ENCODE measurements at places on chromosomes 5 and 9. TPM values are rescaled to one million over a fixed set of nuclear protein-coding genes. Genes with fewer than 3 reads are reported as not detected.
A peak's percentile ranks its signal among the peaks of the same experiment; 100 is the strongest.

GRCh38 chr9:35553670-35554543 is 51.2 kb upstream of the TESK1 start:
- no peak overlapping the region for H3K4me3 ChIP-seq
- peak; percentile 40 for DNase-seq
- H3K36me3 ChIP-seq: no peaks in the 10 kb centered on the region
- H3K27me3 ChIP-seq: no peaks in the 10 kb centered on the region
- H3K27ac ChIP-seq: no peak overlapping the region

DNA sequence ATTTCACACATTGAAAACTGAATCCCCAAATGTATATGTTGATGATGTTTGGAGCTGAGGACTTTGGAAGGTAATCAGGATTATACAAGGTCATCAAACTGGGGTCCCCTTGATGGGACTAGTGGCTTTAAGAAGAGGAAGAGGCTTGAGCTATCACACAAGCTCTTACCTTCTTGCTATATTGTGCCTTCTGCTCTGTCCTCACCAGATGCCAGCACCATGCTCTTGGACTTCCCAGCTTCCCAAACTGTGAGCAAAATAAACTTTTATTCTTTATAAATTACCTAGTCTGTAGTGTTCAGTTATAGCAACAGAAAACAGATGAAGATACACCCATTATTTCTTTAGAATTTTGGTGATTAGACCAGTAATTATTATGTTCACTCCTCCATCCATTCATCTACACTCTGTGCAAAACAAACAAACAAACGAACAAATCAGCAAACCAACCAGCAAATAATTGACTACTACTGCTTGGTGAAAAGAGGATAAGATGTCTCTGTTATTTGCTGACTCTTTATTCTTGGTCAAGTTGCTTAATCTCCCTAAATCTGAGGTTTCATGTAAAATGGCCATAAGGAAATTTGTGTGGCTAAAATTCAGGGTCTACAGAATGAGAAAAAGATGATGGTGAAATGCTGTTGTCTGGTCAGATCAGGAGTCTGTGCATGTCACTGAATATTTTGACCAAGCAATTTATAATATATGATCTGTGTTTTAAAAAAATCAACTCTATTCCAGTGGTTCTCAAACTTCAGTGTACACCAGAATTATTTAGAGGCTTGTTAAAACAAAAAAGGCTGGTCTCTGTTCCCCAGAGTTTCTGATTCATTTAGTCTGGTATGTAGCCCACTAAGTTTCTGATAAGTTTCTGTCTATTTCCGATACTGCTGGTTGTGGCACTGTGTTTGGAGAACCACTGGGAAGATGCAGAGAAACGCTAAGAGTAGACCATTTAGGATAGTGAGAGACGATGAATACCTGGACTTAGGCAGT is 854.1 kb downstream of the MAT2B start:
- H3K27me3 ChIP-seq: no peaks in the 10 kb centered on the region
- H3K27ac ChIP-seq: no peak overlapping the region
- H3K4me1 ChIP-seq: no peaks in the 10 kb centered on the region
- no peaks in the 10 kb centered on the region for H3K36me3 ChIP-seq

- DNase-seq: no peak
- peak overlapping the region; percentile 80 for H3K4me3 ChIP-seq
- H3K27ac ChIP-seq: peak overlapping the region; percentile 56
These were observed 49.4 kb downstream of the FBXW11 start for GRCh38 chr5:171956887-171957495.

DNA sequence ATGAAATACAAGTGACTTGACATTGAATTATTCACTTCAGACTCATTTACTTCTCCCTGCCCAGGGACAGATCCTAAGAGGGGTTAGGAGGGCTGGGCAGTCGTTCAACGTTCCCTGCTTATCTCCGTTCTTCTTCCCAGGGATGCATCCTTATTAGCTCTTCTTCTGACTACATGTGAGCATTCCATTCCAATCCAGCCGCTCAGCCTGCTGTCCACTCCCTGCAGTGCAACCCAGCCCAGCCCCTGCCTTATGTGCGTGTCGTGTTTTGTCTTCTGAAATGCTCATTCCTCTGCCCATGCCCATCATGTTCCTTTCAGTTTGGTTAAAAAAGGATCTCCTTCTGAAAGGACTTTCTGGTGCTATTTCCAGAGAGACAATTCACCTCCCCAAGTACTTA is 64.7 kb upstream of the PALM2AKAP2 start:
- no peak for DNase-seq
- H3K4me1 ChIP-seq: no peaks in the 10 kb centered on the region
- H3K27ac ChIP-seq: no peak overlapping the region
- H3K27me3 ChIP-seq: peaks cover 8% of the 10 kb centered on the region
- no peak overlapping the region for H3K4me3 ChIP-seq
- no peaks in the 10 kb centered on the region for H3K36me3 ChIP-seq

- H3K4me1 ChIP-seq: no peaks in the 10 kb centered on the region
- no peaks in the 10 kb centered on the region for H3K27me3 ChIP-seq
- no peaks in the 10 kb centered on the region for H3K36me3 ChIP-seq
- no peak overlapping the region for H3K4me3 ChIP-seq
These were observed 680.8 kb upstream of the SEMA6A start for GRCh38 chr5:117255211-117256027.

DNA sequence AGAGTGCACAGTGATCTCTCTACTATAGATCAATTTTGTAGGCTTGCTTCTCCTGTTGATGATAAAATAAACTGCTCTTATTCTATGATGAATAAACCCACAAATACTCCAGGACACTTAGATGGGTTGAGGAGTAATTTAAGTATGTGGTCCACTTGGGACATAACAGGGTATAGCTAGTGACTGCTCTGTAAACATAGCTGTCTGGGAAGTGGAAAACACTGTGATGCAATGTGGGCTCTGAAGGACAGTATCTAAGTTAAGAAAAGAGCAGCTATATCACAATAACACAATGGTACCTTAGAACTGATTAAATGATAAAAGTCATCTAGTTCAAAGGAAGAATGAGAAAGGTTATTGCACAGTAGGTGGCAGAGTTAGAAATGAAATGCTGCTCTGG is 294.3 kb upstream of the HAPLN1 start:
- DNase-seq: no peak
- H3K36me3 ChIP-seq: no peaks in the 10 kb centered on the region
- H3K4me1 ChIP-seq: no peaks in the 10 kb centered on the region
- no peak overlapping the region for H3K27ac ChIP-seq
- no peak overlapping the region for H3K4me3 ChIP-seq

DNA sequence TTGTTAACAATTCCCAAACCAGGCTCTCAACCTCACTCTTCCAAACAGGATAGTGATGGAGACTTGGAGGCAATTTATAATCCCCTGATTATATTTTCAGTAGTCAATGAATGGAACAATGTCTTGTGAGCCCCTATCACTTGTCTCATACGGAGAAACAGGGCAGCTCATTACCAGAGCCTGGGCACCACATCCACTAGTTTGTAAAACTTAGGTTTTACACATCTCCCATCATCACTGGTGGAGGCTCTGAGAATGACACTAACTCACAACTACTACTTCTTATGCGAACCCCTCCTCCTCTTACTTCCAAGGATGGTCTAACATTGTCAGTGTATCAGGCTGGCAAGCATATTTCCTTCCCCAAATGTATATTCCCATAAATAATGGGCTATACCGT is 253.7 kb downstream of the EPB41L4A start:
- no peaks in the 10 kb centered on the region for H3K27me3 ChIP-seq
- H3K27ac ChIP-seq: no peak overlapping the region
- H3K4me1 ChIP-seq: peaks cover 30% of the 10 kb centered on the region
- peaks cover 11% of the 10 kb centered on the region for H3K36me3 ChIP-seq
- DNase-seq: no peak
- H3K4me3 ChIP-seq: no peak overlapping the region

Gene PARP8
- 61.0 TPM for total RNA-seq

DNA sequence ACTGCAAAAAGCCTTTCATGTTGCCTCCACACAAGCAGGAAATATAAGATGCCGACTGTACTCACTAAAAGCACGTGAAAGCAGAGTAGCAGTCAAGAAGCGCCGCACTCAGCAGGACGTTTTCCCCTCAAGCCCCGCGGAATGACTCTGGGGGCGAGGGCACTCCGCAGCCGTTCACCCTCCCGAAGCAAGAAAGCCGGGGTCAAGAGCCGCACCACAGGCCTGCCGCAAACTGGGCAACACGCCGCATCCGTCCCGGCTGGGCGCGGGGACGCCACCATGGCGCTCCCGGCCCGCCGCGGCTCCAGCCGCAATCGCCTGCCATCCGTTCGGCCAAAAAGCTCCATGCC is 364 bp downstream of the RPS6 start:
- no peaks in the 10 kb centered on the region for H3K27me3 ChIP-seq
- peaks cover 32% of the 10 kb centered on the region for H3K36me3 ChIP-seq
- H3K4me1 ChIP-seq: peaks cover 63% of the 10 kb centered on the region
- H3K4me3 ChIP-seq: peak overlapping the region; percentile 94

DNA sequence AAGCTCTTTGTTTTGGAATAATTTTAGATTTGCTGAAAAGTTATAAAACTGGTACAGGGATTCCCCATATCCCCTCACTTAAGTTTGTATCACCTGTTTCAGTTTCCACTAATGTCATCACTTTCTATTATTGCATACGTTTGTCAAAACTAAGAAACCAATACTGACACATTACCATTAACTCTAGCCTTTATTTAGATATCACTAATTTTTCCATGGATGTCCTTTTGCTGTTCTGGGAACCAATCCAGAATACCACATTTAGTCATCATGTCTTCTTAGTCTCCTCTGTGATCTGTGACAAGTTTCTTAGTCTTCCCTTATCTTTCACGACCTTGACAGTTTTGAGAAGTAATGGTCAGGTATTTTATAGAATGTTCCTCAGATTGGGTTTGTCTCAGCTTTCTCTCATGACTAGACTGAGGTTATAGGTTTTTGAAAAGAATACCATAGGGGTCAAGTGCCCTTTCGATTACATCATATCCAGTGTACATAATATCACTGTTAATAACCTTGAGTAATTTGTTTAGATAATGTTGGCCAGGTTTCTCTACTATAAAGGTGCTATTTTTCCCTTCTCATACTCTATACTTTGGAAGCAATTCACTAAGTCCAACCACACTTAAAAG is 51.9 kb upstream of the NMUR2 start:
- no peaks in the 10 kb centered on the region for H3K36me3 ChIP-seq
- H3K27ac ChIP-seq: no peak overlapping the region
- no peak overlapping the region for H3K4me3 ChIP-seq

Gene ORM1
- not detected for total RNA-seq

DNA sequence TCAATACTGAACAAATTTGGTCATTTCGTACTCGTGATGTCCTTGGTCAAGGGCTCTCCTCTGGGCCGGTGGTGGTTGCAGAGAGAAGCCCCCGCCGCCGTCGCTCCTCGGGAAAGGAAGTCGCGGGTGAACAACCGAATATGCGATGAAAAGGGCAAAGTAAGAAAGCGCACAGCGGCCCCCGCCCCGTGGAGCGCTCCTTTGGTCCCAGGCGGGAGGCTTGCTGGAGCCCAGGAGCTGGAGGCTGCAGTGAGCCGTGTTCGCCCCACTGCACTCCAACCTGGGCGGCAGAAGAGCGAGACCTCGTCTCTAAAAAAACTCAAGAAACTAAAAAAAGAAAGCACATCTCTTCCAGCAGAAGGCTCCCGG is 108.4 kb upstream of the LARP1 start:
- H3K27ac ChIP-seq: no peak overlapping the region
- H3K4me1 ChIP-seq: peaks cover 17% of the 10 kb centered on the region
- H3K36me3 ChIP-seq: no peaks in the 10 kb centered on the region

Gene TRIM7
- 2.4 TPM for total RNA-seq

- H3K27ac ChIP-seq: no peak overlapping the region
- no peak overlapping the region for H3K4me3 ChIP-seq
- H3K4me1 ChIP-seq: peaks cover 23% of the 10 kb centered on the region
- no peak for DNase-seq
- peaks cover 2% of the 10 kb centered on the region for H3K36me3 ChIP-seq
- H3K27me3 ChIP-seq: peaks cover 37% of the 10 kb centered on the region
These were observed 13.4 kb downstream of the PTCH1 start for GRCh38 chr9:95503369-95503768.

DNA sequence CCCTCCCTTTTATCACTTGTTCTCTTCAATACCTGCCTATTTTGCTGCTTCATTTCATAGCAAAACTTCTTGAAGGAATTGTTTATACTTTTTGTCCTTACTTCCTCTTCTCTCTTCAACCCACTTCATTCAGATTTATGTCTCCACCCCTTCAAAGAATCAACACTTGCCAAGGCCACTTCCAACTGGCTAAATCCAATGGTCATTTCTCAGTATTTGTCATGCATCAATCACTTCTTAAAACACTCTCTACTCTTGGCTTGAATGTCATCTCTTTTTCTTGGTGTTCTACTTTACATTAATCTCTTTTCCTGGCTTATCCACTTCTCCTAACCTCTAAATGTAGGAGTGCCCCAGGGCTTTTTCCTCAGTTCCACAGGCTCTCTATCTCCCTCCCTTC is 8.3 kb upstream of the FCHO2 start:
- no peaks in the 10 kb centered on the region for H3K36me3 ChIP-seq
- no peaks in the 10 kb centered on the region for H3K4me1 ChIP-seq
- H3K4me3 ChIP-seq: no peak overlapping the region
- H3K27ac ChIP-seq: no peak overlapping the region

Data from activated T-cell treated with anti-CD3 and anti-CD28 coated beads, Interleukin-2, amount 50 U/mL, for 72 hours (primary cell).